ENCODE measurements at places on chromosomes 16 and 17.

- no peak for DNase-seq
Measured at GRCh38 chr16:56389554-56389953, 35.8 kb downstream of the AMFR start.

DNA sequence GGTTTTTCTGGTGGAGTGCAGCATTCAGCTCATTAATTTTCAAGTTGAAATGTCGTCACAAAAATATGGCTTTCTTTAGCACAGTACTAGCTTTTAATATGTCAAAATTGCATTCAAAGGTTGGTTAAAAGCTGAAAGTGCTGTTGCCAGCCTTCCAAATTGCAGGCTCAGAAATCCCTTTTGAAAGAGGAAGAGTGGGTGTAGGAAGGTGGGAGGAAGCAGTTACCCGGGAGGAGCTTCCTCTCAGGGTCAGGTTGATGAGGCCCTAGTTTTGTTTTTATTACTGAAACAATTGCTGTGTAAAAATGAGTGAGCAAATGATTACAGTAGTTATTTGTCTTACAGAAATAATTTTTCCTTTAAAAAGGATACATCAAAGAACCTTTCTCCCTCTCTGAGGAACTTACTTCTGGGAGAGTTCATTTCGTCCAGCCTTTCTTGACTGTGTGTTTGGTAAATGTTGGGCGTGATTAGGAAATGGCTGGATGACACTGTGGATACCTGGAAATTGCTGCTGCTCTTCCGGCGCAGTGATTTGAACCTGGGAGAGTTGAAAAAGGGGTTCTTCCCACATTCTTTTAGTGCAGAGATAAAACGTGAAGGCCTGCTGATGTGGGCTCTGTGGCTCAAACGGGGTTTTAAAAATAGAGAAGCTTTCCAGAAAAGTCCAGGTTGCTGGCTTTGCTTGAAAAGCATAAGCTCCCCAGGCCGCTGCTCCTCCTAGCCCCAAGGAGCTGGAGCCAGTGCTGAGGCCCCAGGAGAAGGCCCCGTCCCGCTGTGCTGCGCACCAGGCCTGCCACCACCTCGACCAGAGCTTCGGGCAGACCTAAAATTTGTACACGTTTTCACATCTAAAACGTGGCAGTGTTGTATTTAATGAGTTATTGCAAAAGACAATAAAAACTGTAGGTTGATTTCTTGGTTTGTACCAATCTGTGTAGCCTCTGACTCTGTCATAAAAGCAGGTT, 41.7 kb downstream of the SEC14L1 start:
- no peak for DNase-seq

GRCh38 chr16:4825196-4825595, 21.9 kb downstream of the GLYR1 start:
- no peak for DNase-seq

DNA sequence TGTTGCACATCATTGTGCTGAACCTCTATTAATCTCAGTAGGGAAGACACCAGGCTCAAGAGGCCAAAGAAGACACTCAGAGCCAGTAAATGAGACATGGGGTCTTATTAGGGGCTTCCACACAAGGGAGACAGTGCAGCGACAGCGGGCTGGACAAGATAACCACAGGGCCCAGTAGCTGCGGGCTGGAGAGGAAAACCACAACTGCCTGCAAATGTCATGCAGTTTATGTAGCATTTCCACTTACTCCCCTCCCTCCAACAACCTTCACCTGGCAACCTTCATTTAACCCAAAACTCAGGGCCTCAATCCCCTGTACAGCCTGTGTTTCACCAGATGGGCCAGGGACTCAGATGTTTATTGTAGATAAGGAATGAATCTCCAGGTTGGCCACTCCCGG, 185.6 kb downstream of the UTP18 start:
- DNase-seq: no peak

Data from HuH-7 (cell line).